ENCODE measurements at places on chromosomes 16 and 17.

GRCh38 chr16:6690741-6691140 is 641.9 kb upstream of the RBFOX1 start:
- no peak for DNase-seq

- no peak for DNase-seq
Observed at GRCh38 chr16:60648290-60648689, 1387.9 kb downstream of the CDH8 start.

DNA sequence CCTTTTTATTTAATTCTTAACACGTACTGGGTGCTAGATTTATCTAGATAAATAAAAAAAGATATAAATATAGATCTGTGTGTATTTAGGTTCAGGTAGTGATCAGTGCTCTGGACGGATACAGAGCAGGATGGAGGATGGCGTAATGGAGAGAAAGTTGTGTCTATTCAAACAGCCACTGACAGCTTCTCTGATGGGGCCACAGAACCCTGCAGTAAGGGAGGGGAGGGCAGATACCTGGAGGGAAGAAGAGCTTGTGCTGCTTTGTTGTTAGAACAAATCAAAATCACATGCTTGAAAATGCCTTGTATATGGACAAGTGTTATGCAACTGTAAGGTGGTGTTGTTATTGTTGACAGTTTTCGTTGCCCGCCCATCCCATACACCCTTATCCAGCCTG is 170.2 kb downstream of the UTP18 start:
- no peak for DNase-seq

DNA sequence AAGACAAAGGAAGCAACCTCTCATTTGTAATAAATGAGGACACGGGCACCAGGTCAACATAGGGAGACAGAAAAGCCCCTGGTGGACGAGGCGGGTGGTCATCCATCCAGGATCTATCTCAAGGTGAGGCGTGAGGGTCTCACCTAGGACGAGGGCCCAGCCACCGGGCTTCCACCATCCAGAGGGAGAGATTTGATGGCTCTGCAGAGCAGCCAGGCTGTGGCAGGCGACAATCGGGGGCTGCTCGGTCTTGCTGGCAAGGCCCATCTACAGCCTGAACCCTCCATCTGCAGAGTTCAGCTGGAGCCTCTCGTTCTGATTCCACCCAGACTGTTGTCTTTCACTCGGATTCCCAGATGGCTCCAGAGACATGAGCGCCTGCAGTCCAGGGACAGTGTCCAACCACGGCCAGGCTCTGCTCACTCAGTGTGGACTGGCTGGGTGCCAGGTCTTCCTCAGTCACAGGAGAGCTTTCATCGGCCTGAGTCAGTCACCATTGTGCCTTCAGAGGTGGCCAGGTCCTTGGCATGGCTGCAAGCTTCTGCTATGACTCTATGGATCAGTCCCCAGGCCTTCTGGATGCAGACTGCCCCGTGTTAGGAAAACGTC is 5.9 kb downstream of the LITAFD start:
- DNase-seq = no peak

DNA sequence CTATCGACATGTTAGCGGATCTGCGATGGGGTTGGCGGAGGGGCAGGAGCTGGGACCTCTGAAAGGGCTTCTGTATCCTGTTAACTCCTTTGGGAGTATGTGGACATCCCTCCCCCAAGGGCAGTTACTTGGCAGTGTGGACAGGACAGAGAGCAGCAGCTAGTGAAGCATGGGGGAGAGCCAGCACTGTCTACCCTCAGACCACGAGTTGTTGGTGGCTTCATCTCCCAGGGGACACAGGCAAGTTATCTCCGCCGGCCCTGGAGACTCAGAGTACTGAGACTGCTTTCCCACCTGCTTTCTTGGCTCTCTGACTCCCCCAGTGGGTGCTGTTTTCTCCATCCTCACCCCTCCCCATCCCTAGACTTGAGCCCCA is 5.3 kb upstream of the GFAP start:
- DNase-seq = no peak

DNA sequence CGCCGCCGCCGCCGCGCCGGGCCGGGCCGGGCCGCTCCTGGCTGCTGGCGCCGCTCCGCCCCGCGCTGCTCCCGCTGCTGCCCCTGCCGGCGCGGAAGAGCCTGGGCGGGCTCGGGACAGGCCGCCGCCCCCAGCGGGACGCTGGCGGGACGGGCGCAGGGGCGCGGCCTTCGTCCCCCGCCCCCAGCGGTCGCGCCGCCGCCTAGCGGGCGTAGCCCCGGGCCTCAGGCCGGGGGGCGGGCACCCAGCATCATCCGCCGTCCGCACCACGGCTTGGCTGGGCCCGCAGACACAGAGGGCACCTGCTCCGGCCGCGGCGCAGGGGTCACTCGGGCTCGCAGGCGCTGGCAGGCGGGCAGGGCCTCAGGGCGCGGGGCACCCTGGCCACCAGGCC is at the start of gene AMFR:
Gene AMFR, minus strand, starts transcription at position 107 of the 394 bp plus-strand sequence. CDS start 218 bp downstream, outside the sequence.
- DNase-seq = peak; percentile 55

- no peak for DNase-seq
Observed at GRCh38 chr16:57882792-57883191, 80.5 kb upstream of the KIFC3 start.

DNA sequence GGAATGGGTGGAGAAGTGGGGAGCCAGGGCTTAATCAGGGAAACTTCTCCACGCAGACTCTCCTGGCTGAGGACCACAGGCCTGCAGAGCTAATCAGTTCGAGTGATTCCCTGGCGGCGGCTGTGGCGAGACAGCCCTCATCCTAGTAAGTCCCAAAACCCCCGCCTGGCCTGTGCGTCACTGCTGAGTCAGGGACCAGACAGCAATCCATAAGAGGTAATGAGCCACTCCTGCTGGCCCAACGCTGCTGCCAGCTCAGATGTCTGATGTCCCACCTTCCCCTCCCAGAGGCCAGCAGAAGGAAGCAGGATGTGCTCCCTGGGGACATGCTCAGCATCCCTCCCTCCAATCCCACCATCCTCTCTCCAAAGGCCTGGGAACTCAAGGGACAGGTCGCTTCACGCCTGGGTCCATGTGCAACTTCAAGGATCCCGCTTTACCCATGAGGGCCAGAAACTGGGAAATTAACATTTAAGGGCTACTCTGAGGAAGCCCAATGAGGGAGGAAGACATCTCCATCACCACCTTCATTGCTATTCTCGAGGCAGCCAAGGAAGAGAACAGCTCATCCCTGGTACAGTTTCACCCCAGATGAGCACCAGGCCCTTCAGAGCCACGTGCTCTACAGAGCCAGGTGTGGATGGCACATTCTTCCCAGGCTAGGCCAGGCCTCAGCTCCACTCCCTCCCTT is 7.9 kb downstream of the ACLY start:
- no peak for DNase-seq

DNA sequence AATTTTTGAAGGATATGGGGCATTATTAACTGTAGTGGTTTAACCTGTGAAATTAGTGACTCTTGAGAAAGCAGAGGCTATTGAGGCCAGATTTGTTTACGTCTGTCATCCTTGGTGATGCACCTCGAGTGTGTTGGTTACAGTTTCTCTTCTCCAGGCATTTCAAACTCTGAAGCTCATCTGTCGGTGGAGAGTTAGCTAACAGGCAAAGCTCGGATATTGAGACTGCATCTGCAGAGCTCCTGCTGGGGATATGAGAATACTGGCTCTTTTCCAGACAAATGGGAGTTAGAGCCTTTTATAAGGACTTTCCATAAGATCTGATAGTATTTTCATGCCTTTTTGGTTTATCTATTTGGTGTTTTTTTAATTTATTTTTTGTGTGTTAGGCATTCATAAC is 6.7 kb downstream of the CLEC16A start:
- DNase-seq = no peak

Data from T-helper 9 cell (primary cell).